ENCODE measurements at places on chromosomes 11 and 22.

DNA sequence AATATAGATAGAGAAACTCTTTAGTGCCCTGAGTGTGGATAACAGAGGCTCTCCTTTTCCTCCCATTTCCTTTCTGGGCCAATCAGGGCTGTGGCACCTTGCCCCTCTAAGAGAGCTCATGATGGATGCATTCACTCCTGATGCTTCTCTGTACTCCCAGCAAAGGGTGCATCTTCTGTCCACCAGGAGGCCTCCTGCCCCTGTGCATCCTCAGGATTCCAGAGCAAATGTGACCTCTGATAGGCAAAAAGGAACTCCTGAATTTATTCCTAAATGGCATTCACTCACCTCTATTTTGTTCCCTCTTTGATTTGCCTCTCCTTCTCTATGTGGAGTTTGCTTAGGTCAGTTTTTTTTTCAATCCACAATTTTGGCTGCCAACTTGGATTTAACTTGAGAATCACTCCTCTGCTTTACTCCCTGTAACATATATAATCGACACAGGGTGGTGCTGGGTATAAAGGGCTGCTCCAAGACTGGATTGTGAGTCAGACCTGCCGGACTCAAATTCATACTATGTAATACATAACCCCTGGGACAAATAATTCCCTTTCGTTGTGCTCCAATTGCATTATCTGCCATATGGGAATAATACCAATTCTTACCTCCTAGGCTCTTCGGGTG is 1.1 kb upstream of the MRGPRX4 start:
- no peak for DNase-seq

DNA sequence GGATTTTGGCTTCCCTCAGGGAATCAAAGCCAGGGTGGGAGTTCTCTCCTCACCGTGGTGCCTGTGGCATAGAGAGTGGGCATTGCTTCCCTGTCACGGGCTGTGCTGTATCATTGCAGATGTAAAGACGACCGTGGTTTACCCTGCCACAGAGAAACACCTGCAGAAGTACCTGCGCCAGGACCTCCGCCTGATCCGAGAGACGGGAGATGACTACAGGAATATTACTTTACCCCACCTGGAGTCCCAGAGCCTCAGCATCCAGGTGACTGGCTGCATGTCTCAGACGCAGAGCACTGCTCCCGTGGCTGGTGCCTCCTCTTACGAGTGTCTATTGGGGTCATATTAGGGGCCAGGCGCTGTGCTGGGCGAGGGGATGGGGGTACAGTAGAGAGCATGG is 24.2 kb upstream of the ST3GAL4 start:
- DNase-seq: no peak

- no peak for DNase-seq
Observed at GRCh38 chr11:69353696-69354544, 60.0 kb downstream of the MYEOV start.

- DNase-seq: peak; percentile 31
Observed at GRCh38 chr22:24175160-24175808, 6.0 kb upstream of the SUSD2 start.

DNA sequence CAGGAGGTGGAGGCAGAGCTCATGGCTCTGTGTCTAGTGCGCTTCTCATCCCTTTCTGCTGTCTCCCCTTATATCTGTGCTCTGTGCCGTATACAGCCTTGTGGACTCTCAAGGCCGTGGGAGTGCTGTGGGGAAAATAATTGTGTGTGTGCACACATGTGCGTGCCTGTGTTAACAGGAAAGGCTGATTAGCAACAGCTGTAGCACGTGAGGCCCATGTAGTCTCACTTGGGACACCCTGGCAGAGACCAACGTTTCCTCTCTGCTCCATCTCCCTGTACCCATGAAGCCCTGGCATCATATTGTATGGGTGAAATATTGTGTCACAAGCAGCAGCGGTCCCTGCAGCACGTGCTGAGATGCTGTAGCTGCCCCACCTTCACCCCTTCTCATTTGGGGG is 109.3 kb downstream of the LRRC32 start:
- DNase-seq: no peak
